ENCODE measurements at places on chromosomes 6 and 20.

DNA sequence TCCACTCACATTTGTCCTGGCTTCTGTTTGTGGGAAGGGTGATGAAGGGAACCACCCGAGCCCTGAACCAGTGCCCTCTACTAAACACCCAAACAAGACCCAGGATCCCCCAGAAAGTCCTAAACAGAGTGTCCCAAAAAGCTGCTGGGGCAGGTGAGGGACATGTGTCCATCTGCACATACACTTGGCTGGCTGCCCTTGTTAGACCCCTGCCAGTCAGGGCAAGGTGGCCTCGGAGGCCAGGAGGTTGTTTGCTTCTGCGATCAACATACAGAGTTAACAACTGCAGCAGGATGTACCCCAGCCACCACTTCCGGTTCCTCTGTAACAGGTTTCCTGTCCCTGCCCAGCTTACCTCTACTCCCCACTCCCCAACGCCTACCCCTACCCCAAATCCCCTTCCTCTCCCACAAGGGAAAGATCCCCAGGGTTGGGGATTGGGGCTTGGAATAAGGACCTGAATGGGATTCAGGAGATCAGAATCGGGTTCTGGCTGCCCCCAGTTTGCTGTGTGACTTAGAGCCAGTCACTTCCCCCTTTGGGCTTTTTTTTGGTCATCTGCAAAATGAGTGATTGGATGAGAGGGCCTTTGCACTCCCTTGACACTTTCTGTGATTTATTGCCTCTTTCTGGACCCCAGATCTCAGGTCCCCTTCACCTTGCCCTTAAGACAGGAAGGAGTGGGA lies 13.9 kb downstream of the DEF6 start:
- no peak for ATAC-seq

DNA sequence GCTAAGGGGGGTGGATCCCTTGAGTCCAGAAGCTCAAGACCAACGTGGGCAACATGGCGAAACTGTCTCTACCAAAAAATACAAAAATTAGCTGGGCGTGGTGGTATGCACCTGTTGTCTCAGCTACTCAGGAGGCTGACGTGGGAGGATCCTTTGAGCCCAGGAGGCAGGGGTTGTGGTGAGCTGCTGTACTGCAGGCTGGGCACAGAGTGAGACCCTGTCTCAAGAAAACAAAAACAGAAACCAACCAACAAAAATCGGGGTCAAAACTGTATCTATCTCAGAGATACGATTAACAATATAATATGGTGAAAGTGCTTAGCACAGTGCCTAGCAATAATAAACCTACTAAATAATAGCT lies 20.7 kb upstream of the BCAS1 start:
- ATAC-seq = no peak

GRCh38 chr6:52543262-52543661 lies 33.6 kb downstream of the TRAM2 start:
- ATAC-seq = no peak

GRCh38 chr20:51321343-51322163 lies 221.0 kb downstream of the NFATC2 start:
- no peak for ATAC-seq

GRCh38 chr20:10231290-10231689 lies 12.7 kb downstream of the SNAP25 start:
- ATAC-seq = no peak

- no peak for ATAC-seq
Observed at GRCh38 chr6:139940741-139941729, 566.6 kb upstream of the CITED2 start.

DNA sequence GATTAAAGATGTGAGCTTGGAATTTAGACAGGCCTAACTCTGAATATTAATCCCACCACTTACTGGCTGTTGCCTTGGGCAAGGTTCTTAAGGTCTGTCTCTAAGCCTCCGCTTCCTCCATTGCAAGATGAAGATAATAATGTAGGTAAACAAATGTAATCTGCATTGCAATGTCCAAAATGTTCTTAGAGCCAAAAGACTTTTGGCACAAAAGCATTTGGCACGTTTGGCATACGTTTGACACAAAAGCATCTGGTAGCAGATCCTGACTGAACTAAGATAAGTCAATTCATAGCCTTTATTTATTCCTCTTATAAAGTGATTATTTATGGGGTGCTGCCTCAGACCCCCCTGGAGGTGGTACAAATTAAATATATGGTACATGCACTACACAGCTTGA lies 229.9 kb upstream of the STXBP5 start:
- no peak for ATAC-seq

DNA sequence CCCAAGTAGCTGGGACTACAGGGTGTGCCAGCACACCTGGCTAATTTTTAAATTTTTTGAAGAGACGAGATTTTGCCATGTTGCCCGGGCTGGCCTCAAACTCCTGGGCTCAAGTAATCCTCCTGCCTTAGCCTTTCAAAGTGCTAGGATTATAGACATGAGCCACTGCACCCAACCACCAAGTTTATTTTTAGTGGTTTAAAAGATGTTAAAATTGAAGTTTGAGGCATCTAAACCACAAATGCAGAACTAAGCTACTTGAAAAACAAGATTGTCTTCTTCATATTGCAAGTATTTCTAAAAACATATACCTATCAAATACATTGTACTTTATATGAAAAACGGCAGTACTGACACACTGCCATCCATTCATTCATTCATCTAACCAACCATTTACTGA lies 31.6 kb downstream of the WASF1 start:
- no peak for ATAC-seq

DNA sequence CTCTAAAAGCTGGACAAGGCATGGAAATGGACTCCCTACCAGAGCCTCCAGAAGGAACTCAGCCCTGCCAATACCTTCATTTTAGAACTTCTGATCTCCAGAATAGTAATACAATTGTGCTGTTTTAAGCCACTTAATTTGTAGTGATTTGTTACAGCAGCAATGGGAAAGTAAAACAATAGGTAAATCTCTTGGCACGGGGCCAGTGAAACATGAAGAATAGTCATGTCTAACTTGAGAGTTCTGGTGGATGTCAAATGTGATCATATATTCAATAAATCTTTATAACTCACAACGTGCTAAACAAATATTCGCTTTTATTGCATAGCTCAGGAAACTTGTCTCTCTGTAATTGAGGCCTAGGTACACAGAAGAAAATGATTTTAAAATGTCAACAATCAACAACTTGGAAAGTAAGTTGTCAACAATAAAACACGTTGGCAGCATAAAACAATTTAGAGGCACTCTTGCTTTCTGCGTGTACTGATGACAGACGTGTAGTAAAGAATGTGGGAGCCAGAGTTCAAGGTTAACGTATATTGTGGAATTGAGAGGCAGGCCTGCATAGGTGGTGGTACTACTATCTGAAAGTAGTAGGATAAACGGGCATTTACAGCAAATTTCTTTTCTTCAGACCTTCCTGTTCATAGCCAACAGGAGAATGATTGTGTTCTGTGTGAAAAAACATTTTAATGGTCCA lies 140.5 kb upstream of the OPRM1 start:
- no peak for ATAC-seq

GRCh38 chr6:133085896-133086295 lies 155.3 kb upstream of the EYA4 start:
- ATAC-seq = no peak

Measured in SK-N-SH treated with all-trans-retinoic acid at 6 μM for 48 hours (cell line).